ENCODE measurements at places on chromosomes 12 and 14. TPM values are rescaled to one million over a fixed set of nuclear protein-coding genes. Genes with fewer than 3 reads are reported as not detected.

- DNase-seq, result no peak
- no peak overlapping the region for H3K4me3 ChIP-seq
- no peaks in the 10 kb centered on the region for H3K36me3 ChIP-seq
- no peak overlapping the region for H3K27ac ChIP-seq
Observed at GRCh38 chr14:35855876-35856481, 29.8 kb downstream of the BRMS1L start.

DNA sequence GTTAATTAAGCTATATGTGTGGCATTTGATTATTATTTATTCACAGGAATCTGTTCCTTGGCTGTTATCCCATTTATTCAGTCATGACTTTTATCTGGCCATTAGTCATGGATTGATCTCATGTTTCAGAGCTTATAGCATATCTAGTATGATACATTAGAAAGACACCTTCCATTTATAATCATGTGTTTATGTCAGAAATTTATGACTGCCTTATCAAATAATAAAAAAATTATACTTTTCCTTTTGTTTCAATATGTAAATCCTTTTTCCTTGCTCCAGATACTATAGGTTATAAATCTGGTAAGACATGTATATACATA lies 248.0 kb upstream of the PDE3A start:
- H3K27me3 ChIP-seq, result no peaks in the 10 kb centered on the region
- no peak overlapping the region for H3K4me3 ChIP-seq
- H3K36me3 ChIP-seq, result no peaks in the 10 kb centered on the region
- H3K4me1 ChIP-seq, result no peaks in the 10 kb centered on the region
- H3K27ac ChIP-seq, result no peak overlapping the region
- no peak for DNase-seq

FOXA1 gene
- not detected for total RNA-seq

DNA sequence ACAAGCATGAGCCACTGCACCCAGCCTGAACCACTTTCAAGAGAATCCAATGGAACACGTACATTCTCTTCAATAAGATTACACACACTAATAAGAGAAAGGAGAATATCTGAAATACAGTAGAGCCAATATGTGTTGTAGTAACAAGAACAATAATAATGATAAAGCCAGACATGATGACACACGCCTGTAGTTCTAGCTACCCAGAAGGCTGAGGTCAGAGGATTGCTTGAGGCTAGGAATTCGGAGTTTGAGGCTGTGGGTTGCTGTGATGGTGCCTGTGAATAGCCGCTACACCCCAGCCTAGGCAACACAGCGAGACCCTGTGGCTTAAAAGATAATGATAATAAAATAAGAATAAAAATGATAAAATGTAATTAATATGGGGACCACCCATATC lies 15.6 kb downstream of the APOBEC1 start:
- no peaks in the 10 kb centered on the region for H3K27me3 ChIP-seq
- H3K4me3 ChIP-seq, result no peak overlapping the region
- no peaks in the 10 kb centered on the region for H3K4me1 ChIP-seq
- H3K27ac ChIP-seq, result no peak overlapping the region
- no peaks in the 10 kb centered on the region for H3K36me3 ChIP-seq
- DNase-seq, result no peak

DNA sequence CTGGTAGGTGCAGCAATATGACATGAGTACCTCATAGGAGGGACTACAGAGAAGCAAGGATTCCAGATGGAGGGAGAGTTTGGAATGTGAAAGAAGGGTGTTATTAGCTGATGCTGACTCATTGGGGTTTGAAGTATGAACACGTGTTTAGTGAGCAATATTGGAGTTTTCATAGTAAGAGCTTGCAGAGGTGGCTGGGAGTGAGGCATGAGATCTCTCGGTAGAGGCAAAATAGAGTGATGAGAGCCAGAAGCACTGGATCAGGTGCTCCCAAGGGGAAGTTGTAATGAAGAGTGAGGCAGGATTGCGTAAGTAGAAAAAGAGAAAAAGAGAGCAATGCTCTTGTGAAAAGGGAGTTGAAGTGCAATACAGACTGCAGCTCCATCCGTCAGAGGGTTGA lies 42.1 kb downstream of the MGST1 start:
- DNase-seq, result no peak
- H3K27ac ChIP-seq, result no peak overlapping the region
- no peaks in the 10 kb centered on the region for H3K27me3 ChIP-seq
- no peak overlapping the region for H3K4me3 ChIP-seq
- no peaks in the 10 kb centered on the region for H3K36me3 ChIP-seq

GRCh38 chr14:102077382-102077709 lies 9.5 kb downstream of the HSP90AA1 start:
- H3K4me3 ChIP-seq, result no peak overlapping the region
- no peak overlapping the region for H3K27ac ChIP-seq
- H3K4me1 ChIP-seq, result no peaks in the 10 kb centered on the region
- H3K27me3 ChIP-seq, result no peaks in the 10 kb centered on the region
- no peak for DNase-seq
- H3K36me3 ChIP-seq, result peaks cover 35% of the 10 kb centered on the region

GRCh38 chr12:99128246-99128802 lies 483.2 kb downstream of the APAF1 start:
- H3K27me3 ChIP-seq, result no peaks in the 10 kb centered on the region
- no peak overlapping the region for H3K4me3 ChIP-seq
- DNase-seq, result no peak
- H3K4me1 ChIP-seq, result no peaks in the 10 kb centered on the region
- H3K27ac ChIP-seq, result no peak overlapping the region

CELA1 gene
- total RNA-seq, result not detected

DNA sequence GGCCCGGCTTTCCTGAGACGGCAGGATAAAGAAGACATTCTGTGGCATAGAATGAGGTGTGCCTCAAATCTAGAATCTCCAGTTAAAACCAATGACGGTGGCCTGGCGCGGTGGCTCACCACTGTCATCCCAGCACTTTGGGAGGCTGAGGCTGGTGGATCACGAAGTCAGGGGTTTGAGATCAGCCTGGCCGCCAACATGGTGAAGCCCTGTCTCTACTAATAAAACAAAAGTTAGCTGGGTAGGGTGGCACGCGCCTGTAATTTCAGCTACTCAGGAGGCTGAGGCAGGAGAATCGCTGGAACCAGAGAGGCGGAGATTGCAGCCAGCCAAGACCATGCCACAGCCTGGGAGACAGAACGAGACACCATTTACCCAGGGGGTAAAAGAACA lies 193.6 kb downstream of the ALG10 start:
- no peaks in the 10 kb centered on the region for H3K36me3 ChIP-seq
- H3K4me3 ChIP-seq, result no peak overlapping the region
- no peak for DNase-seq
- H3K4me1 ChIP-seq, result no peaks in the 10 kb centered on the region
- peaks cover 4% of the 10 kb centered on the region for H3K27me3 ChIP-seq

DNA sequence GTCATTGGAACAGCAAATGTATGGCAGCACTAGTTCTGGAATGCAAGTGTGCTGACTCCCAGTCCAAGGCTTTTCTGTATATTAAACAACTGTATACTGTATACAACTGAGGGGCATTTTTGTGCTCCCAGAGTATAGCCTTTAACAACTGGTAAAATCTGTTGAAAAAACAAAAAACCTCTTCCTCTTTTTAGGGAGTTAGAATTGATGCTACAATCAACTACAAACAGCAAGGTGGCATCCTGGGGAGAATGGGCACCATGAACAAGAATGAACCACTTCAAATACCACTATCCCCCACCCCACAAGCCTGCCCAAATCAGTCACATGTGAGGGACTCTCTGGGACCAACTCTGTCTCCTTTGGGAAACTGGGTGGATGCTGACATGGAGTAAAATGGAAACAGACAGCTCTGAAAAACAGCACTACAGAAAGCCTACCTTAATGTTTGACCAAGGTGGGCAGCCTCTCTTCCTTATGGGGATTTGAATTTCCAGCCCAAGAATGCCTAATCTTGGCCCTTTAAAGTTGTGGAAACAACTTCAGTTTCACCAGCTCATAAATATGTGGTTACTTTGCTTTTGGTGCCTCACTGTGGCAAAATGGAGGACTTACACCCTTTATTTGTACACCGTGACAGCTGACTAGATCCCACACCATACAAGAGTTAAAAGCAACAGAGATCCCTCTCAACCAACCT lies 7.5 kb downstream of the VTI1B start:
- H3K27me3 ChIP-seq, result no peaks in the 10 kb centered on the region
- no peak overlapping the region for H3K27ac ChIP-seq

GRCh38 chr12:97716356-97716755 lies 253.8 kb downstream of the RMST start:
- H3K27me3 ChIP-seq, result no peaks in the 10 kb centered on the region
- no peak for DNase-seq
- no peak overlapping the region for H3K27ac ChIP-seq
- H3K36me3 ChIP-seq, result no peaks in the 10 kb centered on the region
- no peak overlapping the region for H3K4me3 ChIP-seq

DNA sequence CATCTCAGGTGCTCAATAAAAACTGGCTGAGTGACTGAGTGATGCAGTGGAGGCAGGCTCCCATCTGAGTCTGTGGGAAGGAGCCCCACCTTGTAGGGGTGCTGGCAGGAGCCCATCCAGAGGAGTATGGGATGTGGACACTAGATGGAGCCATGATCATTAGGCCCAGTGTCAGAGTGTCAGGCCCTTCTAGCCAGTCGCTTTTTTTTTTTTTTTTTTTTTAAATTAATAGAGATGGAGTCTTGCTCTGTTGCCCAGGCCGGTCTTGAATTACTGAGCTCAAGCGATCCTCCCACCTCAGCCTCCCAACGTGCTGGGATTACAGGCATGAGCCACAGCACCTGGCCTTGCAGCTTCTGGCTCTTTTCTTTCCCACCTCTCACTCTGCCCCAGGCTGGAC lies 11.5 kb downstream of the RITA1 start:
- no peak overlapping the region for H3K27ac ChIP-seq
- peak; percentile 64 for DNase-seq
- H3K36me3 ChIP-seq, result peaks cover 6% of the 10 kb centered on the region
- no peaks in the 10 kb centered on the region for H3K4me1 ChIP-seq
- H3K4me3 ChIP-seq, result no peak overlapping the region

DNA sequence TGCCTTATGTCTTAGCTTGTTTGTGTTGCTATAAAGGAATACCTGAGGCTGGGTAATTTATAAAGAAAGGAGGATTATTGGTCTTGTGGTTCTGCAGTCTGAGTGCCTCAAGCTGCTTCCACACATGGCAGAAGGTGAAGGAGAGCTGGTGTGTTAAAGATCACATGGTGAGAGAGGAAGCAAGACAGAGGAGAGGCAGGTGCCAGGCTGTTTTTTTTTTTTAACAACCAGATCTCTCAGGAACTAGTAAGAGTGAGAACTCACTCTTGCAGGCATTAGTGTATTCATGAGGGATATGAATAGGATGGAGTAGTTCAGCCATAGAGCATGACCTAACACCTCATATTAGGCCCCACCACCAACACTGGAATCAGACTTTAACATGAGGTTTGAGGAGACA lies 123.4 kb downstream of the CMAS start:
- H3K4me1 ChIP-seq, result peaks cover 6% of the 10 kb centered on the region
- no peak for DNase-seq
- no peak overlapping the region for H3K4me3 ChIP-seq

PLA2G1B gene
- not detected for total RNA-seq
